ENCODE measurements at places on chromosomes 5 and 9.

- no peak for DNase-seq
These were observed 18.7 kb downstream of the LCP2 start for GRCh38 chr5:170278611-170279458.

DNA sequence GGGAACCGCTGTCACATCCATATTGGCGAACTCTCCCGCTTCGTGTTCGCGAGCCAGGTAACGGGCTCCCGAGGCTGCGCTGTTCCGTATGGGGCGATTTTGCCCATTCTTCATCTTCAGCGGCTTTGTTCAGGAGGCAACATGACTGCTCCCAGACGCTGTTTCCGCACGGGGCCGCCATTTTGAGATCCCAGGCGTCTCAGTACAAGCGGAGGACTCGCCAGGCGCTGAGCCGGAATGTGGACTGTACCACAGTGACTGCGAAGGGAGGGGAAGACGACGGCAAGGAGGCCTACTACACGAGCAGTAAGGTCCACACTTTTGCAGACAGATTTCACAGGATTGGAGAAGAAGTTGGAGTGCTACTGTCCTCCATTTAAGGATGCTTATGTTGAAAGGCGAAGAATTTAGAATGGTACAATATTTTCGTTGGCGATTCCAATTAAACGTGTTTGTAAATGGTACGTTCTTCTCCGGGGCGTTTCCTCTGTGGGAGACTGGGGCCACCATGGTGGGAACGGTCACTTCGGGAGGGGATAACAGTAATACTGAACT is 41.6 kb upstream of the ZNF300 start:
- DNase-seq, result no peak

- DNase-seq, result peak; percentile 33
These were observed 473.0 kb downstream of the TUSC1 start for GRCh38 chr9:25205285-25205684.

DNA sequence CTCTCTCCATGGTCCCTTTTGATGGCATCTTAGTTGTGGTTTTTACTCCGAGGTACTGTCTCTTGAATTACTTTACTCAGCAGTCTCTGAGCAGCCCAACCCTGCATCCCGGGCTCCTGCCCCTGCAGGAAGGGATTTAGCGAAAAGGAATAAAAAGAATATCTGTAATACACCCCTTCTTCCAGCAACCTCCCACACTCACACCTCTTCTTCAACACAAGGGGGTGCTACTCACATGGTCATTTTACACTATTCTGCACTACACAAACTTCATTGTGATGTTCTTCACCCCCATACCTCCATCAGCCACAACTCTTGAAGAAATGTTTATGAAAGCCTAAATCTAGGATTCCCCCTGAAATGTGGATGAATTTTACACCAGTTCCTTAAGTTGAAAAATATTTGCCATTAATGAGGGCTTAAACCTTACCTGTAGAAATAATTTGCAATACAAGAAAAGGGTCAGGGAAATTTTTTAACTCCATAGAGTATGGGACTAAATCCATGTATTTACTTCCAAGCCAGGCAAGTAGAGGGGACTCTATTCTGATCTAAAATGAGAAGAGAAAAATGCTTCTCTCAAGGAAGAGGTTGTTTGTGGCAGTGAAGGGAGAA is 26.0 kb downstream of the TPD52L3 start:
- DNase-seq, result peak; percentile 69

DNA sequence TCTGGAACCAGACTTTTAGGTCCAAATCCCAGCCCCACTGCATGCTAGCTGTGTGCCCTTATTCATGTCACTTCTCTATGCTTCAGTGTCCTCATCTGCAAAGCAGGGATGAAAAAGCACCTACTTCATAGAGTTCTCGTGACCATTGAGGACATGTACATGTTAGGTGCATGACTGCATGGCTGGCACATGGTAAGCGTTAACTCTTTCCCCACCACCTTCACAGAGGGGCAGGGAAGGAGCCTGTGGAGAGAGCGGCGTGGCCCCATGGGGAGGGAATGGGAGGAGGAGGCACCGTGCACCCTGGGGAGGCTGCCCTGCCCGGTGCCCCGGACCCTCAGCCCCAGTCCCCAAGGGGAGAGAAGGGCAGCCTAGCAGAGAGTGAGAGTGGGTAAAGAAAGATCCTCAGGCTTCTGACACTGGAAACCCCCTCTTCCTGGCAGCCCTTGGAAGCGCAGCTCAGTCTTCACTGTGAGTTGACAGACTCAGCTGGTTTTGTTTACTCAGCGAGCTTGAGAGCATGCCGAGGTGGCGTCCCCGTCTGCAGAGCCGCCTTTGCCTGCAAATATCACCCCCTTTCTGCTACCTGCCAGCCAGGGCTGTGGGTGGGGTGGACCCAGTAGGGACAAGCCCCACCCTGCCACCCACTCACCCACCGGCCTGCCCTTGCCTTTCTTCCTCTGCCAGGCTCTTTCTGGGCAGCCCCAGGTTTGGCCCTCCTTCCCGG is 10.6 kb upstream of the ANGPTL2 start:
- peak; percentile 98 for DNase-seq

- no peak for DNase-seq
These were observed 603.7 kb downstream of the RAB3C start for GRCh38 chr5:59186623-59187022.

GRCh38 chr5:142323480-142324135 is 1.2 kb downstream of the SPRY4 start:
- DNase-seq, result no peak

DNA sequence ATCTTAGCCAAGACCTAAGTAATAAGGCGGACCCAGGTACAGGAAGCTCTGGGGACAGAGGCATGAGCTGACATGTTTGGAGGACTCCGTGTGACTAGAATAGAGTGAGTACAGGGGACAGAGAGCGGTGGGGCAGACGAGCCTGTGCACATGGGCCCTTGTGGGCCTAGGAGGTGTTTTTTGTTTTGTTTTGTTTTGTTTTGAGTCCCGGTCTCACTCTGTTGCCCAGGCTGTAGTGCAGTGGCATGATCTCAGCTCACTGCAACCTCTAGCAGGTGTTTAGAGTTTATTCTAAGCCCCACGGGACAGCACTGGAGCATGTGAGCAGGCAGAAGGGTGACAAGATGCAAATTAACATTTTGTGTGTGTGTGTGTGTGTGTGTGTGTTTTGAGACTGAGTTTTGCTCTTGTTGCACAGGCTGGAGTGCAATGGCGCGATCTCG is 3.1 kb upstream of the EEIG1 start:
- DNase-seq, result peak; percentile 46

DNA sequence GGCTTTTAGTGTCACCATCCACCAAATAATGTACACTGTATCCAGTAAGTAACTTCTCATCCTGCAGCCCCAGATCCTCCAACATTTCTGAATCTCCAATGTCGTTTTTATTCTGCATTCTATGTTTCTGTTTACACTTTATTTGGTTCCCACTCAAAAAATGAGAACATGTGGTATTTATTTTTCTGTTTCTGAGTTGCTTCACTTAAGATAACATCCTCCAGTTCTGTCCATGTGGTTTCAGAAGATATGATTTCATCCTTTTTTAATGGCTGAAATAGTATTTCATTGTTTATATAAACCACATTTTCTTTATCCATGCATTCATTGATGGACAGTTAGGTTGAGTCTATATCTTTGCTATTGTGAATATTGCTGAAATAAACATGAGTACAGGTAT is 677.3 kb upstream of the FTMT start:
- no peak for DNase-seq

- DNase-seq, result no peak
These were observed 30.5 kb upstream of the ERBIN start for GRCh38 chr5:65895891-65896290.

DNA sequence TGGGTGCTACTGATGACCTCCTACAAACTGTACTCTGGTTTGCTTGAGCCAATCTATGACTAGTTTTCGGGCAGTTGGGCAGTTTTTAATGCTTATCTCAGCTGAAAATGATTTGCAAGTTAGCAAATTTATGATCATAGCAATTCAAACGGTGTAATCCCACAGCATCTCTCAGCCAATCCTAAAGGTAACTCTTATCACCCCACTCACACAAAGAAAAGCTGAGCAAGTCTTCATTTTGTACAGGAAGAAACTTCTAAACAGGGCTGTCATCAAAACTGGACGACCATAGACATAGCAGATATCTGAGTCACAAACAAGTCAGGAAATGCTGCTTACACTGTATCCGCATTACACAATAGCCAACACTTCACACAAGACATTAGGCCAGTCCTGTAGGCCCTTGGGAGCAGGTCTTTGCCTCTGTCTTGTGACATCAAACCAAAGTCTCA is 2.6 kb upstream of the ENC1 start:
- DNase-seq, result no peak

GRCh38 chr9:136626066-136626725 is 36.5 kb upstream of the EGFL7 start:
- DNase-seq, result no peak

All from NCI-H69 (cell line).